Adrenal gland (tissue), 19 donors: ENCODE measurements at places on chromosomes 6 and 20.

DNA sequence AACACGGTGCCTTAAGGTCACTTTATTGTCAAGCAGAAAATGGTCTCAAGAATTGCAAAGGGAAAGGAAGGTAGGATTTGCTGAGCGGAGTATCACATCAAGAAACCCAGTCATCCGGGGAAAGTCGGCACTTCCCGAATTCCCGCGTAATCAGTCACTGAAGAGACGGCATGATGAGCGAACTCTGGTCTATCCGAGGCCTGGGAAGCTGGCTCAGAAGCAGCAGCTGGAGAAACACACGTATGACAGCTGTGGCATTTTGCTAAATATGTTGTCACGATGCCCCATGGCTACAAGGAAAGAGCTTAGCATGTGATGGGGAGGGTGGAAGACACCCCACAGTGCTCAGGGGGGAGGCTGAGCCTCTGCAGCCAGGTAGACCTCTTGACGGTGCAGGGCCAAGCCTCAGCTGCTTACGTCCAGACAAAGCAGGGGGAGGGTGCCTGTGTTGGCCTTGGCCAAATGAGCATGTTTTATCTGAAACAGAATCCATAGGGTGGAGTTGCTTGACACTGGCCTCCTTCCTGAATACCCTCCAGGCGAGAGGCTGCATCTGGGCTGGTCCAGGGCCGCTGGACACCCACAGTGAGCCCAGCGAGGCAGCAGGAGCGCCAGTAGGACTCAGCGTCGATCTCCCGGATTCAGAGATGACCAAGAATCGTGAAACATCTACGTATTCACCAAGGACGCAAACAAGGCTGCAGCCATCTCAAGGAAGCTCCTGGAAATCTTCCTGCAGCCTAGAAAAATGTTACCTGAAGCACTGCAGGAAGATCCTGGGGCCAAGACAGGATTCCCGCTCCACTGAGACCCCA lies 118.8 kb upstream of the AFDN start:
- DNase-seq: no peak
- H3K27ac ChIP-seq: no peak overlapping the region
- peaks cover 5% of the 10 kb centered on the region for H3K27me3 ChIP-seq
- no peak overlapping the region for H3K4me3 ChIP-seq
- no peaks in the 10 kb centered on the region for H3K36me3 ChIP-seq
- H3K4me1 ChIP-seq: no peaks in the 10 kb centered on the region

GRCh38 chr6:37396571-37397180 lies 36.3 kb upstream of the CMTR1 start:
- no peak overlapping the region for H3K27ac ChIP-seq
- no peak overlapping the region for H3K4me3 ChIP-seq
- no peak for DNase-seq
- no peaks in the 10 kb centered on the region for H3K4me1 ChIP-seq

DNA sequence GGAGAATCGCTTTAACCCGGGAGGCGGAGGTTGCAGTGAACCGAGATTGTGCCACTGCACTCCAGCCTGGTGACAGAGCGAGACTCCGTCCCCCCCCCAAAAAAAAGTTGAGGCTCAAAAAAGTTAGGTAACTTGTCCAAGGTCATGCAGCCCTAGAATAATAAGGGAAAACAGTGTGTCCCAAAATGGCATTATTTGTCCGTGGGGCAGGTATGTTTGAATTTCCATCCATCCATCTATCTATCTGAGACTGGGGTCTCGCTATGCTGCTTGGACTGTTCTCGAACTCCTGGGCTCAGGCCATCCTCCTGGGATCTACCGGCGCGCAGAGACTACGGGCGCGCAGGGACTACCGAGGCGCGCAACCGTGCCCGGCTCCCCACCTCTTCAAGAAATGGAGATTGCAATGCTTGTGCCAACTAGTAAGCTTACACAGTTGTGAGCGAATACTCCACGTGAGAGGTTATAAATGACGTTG lies 374 bp upstream of the ABCC10 start:
- DNase-seq: no peak
- H3K27ac ChIP-seq: peak overlapping the region; percentile 81
- H3K4me3 ChIP-seq: peak overlapping the region; percentile 94
- no peaks in the 10 kb centered on the region for H3K36me3 ChIP-seq
- no peaks in the 10 kb centered on the region for H3K27me3 ChIP-seq

DNA sequence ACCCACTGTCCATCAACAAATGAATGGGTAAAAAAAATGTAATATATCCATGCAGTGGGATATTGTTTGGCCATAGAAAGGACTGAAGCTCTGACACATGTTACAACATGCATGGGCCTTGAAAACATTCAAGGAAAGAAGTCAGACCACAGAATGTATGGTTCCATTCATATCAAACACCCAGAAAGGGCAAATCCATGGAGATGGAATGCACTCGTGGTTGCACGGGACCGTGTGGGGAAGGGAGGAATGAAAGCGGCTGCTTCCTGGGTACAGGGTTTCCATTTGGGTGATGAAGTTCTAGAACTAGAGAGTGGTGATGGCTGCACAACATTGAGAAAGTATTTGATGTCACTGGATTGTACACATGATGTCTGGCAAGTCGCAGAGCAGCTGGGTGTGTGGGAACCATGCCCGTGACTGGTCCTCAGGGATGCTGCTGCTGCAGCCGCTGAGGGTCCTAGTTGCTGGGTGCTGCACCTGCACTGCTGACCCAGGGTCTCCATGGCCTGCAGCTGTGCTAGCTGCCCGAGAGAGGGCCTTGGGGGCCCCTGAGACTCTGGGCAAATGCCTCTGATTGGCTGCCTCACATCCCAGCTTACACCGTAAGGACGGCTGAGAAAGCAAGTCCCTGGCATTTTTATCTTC lies 220.3 kb downstream of the NRN1 start:
- H3K4me1 ChIP-seq: no peaks in the 10 kb centered on the region
- no peak for DNase-seq
- no peak overlapping the region for H3K4me3 ChIP-seq
- no peak overlapping the region for H3K27ac ChIP-seq

- H3K36me3 ChIP-seq: no peaks in the 10 kb centered on the region
- H3K4me1 ChIP-seq: no peaks in the 10 kb centered on the region
- H3K27me3 ChIP-seq: no peaks in the 10 kb centered on the region
Measured at GRCh38 chr6:143525356-143525755, 13.8 kb upstream of the FUCA2 start.

DNA sequence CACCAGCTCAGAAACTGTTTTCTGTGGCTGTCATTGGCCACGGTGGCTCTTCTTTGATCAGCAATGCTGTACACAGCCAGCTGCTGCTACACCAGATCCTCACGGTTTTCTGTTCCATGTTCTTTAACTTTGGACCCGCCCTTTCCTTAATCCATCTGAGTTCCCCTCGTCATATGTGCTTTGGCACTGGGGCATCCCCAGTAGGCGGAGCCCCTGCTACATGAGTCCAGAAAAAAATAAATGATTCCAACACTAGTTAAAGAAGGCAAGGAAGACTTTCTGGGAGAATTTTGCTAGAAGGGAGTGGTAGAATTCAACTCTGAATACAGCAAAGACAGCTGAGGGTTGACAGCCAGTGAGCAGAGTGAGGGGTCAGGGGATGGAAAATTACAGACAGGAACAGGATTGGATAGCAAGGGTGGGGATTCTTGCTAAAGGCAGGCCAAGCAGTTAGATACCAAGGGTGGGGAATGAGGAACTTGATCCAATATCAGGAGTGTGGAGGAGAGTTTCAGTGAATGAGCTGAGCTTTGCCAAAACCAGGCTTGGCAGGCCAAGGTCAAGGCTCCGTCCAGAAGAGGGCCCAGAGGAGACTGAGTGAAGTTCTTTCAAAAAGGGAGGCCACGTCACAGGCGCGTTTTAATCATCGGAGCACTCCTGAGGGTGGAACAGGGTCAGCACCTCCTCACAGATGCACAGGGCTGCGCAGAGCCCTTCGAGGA lies 391.8 kb downstream of the CDH4 start:
- H3K27me3 ChIP-seq: no peaks in the 10 kb centered on the region
- H3K27ac ChIP-seq: no peak overlapping the region
- no peak for DNase-seq
- H3K4me1 ChIP-seq: no peaks in the 10 kb centered on the region

DNA sequence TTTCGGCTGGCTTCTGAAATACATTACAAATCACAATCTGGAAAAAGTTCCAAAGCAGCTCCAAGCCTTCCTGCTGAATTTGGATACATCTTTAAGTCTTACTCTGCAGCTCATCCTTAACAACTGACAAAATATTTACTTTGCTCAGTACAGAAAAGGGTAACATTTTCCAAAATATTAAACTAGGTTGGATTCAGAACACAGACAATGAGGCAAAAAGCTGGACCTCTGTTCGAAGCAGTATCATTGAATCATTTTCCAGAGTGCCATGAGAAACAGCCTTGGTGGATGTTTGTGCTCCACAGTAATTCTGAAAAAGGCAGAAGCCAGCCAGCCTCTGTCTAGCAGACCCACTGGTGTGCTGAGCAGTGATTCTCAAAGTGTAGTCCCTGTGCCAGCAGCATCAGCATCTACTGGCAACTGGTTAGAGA lies 162.1 kb downstream of the AIG1 start:
- no peak for DNase-seq
- H3K4me3 ChIP-seq: no peak overlapping the region
- H3K27ac ChIP-seq: no peak overlapping the region
- H3K4me1 ChIP-seq: peaks cover 8% of the 10 kb centered on the region
- no peaks in the 10 kb centered on the region for H3K27me3 ChIP-seq
- H3K36me3 ChIP-seq: no peaks in the 10 kb centered on the region

- DNase-seq: no peak
- no peak overlapping the region for H3K4me3 ChIP-seq
- no peaks in the 10 kb centered on the region for H3K27me3 ChIP-seq
Measured at GRCh38 chr6:130765181-130765727, 62.0 kb upstream of the SMLR1 start.

- no peak for DNase-seq
- no peak overlapping the region for H3K4me3 ChIP-seq
- no peaks in the 10 kb centered on the region for H3K27me3 ChIP-seq
- H3K27ac ChIP-seq: no peak overlapping the region
Measured at GRCh38 chr20:12358006-12358654, 440.4 kb downstream of the BTBD3 start.

GRCh38 chr6:44230034-44230675 lies 6.8 kb downstream of the SLC29A1 start:
- no peaks in the 10 kb centered on the region for H3K36me3 ChIP-seq
- no peak overlapping the region for H3K4me3 ChIP-seq

- H3K27ac ChIP-seq: no peak overlapping the region
- no peaks in the 10 kb centered on the region for H3K36me3 ChIP-seq
- no peak for DNase-seq
Measured at GRCh38 chr6:593907-594212, 63.0 kb downstream of the HUS1B start.

- H3K36me3 ChIP-seq: no peaks in the 10 kb centered on the region
- no peak overlapping the region for H3K4me3 ChIP-seq
- no peak overlapping the region for H3K27ac ChIP-seq
- H3K27me3 ChIP-seq: no peaks in the 10 kb centered on the region
- DNase-seq: no peak
Measured at GRCh38 chr6:105759946-105760345, 326.2 kb upstream of the PRDM1 start.

DNA sequence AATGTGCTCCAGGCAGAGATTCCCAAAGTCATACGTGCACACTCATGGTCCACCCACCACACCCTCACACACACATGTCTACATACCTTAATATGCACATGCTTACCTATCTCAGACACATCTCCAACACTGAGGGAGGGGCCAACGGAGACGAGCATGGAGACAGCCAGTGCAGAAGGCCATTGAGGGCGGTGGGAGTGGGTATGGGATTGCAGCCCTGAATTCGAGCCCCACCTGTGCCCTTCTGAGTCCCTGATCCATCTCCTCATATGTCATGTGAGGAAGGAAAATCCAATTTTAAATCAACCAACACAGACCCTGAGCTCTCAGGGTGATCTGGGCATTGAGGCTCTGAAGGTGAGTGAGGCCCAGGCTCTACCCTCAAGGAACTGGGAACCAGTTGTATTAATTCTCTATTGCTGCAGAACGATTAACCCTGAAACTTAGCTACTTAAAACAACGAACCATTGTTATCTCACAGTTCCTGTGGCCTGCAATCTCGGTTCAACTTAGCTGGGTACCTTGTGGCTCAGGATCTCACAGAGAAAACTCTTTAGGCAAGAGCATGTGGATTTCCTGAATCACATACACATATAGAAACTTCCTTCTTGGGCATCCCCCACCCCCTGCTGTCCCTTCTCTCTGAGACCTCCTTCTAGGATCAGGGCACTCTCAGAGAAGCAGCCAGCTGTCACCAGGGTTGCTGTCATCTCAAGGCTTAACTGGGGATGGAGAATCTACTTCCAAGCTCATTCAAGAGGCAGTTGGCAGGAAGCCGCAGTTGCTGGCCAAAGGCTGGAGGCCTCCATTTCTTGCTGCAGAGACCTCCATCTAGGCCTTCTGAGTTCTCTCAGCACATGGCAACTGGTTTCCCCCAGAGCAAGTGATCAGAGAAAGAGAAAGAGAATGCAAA lies 28.3 kb downstream of the GLP1R start:
- no peaks in the 10 kb centered on the region for H3K4me1 ChIP-seq
- no peak overlapping the region for H3K4me3 ChIP-seq
- H3K36me3 ChIP-seq: no peaks in the 10 kb centered on the region
- H3K27ac ChIP-seq: no peak overlapping the region
- H3K27me3 ChIP-seq: no peaks in the 10 kb centered on the region

- H3K36me3 ChIP-seq: no peaks in the 10 kb centered on the region
- H3K27ac ChIP-seq: no peak overlapping the region
- no peaks in the 10 kb centered on the region for H3K4me1 ChIP-seq
Measured at GRCh38 chr6:116286773-116287358, 7.1 kb upstream of the TSPYL1 start.

- H3K4me3 ChIP-seq: no peak overlapping the region
- DNase-seq: no peak
- H3K27ac ChIP-seq: no peak overlapping the region
- no peaks in the 10 kb centered on the region for H3K36me3 ChIP-seq
Measured at GRCh38 chr6:150880336-150880735, 14.8 kb downstream of the MTHFD1L start.

- no peaks in the 10 kb centered on the region for H3K4me1 ChIP-seq
- H3K27me3 ChIP-seq: no peaks in the 10 kb centered on the region
- H3K4me3 ChIP-seq: no peak overlapping the region
- no peak for DNase-seq
Measured at GRCh38 chr6:152118224-152118623, 310.7 kb downstream of the ESR1 start.
